ENCODE measurements at places on chromosomes 5 and 9.

DNA sequence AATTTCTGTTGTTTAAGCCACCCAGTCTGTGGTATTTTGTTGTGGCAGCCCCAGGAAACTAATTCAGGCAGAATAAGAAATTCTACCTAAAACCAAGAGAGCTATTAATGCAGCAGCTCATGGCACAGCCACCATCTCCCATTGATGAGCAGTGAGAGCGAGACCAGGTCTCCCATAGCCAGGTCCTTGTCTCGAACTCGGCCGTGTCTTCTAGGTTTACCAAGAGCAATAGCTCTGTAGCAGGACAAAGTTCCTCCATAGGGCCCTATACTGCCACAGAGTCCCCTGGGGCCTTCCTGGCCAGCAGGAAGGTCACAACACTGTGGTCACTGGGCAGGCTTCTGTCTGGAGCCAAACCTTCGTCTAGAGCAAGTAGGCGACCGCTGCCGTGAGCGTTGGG is 34.5 kb upstream of the TJP2 start:
- DNase-seq: no peak

- no peak for DNase-seq
These were observed 33.5 kb downstream of the ELOVL7 start for GRCh38 chr5:60810438-60811085.

DNA sequence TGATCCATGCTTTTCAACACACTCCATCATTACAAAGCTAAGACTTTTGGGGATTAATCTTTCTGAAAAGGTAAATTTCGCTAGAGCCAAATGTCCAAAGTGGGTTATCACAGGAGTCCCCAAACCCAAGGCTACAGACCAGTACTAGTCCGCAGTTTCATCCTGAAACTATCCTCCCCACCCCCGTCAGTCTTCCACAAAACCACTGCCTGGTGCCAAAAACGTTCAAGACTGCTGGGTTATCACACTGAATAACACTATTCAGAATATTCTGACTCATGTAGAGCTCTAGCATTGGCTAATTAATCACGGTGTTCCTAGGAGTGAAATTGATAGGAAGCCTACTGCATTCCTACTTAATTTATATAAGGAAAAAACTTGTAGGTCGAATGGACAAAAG is 24.7 kb downstream of the ERP44 start:
- DNase-seq: no peak

DNA sequence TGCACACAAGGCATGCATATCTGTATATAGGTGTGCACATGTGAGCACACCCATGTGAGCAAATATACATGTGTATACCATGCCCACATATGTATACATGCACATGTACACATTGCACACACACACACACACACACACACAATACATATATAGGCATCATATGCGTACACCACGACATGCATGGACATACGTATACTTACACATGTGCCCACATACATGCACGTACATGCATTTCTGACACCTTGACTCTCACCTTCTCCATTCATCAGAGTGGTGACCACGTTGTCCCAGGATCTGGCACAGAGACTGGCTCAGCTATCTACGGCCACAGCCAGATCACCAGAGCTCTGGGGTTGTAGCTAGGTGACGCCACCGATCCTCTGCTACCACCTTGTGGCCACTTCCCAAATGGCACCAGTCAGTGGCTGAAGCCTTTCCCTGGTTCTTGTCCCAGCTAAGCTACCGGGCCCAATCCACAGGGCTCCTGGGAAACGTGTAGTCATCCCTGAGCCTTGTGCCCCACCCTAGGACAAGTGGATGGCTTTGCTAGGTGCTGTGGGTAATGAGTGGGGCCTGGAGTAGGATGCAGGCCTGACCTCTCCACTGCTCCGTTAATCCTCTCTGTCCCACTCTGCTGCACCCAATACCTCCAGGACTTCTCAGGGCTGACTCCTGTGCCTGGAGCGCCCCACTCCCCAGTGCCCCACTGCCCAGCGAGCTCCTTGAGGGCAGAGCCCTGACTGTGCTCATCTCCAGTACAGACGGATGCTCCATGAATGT is 194.4 kb downstream of the RGS3 start:
- DNase-seq: peak; percentile 92

DNA sequence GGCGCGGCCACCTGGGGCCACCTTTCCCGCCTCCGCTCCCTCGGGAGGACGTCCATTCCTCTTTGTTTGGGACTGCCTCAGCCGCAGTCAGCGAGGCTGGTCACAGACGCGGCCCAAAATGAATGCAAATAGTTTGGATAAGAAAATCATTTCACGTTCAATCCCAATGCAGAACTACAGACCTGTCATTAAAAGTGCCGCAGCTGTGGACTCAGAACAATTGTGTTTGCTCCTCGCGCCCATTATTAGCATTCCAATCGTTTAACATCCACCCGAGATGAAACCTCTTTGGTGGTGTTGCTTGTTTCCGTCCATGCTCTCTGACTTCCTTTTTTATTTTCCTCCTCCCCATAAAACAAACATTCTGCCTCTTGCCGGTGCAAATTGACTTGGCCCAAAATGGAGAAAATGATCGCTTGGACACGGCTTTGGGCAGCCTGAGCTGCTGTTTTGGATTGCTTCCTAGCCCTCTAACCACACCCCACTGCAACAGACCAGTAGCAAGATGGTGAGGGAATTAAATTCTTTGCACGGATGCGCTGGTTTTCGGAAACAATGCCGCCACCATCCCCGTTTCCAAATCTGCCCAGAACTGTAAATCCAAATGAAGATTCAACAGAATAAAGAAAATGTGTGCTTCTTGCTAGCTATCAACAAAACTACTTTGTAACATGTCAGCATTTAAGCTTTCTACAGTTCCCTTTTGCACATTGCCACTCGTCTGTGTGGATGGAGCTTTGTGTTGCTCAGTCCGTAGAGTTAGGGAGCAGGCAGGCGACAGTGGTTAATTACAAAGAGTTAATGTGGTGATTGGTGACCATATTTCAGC is 784 bp downstream of the NLN start:
- DNase-seq: peak; percentile 77
